RWPE1 (cell line): ENCODE measurements at places on chromosomes 7 and 10.
A peak's percentile ranks its signal among the peaks of the same experiment; 100 is the strongest.

DNA sequence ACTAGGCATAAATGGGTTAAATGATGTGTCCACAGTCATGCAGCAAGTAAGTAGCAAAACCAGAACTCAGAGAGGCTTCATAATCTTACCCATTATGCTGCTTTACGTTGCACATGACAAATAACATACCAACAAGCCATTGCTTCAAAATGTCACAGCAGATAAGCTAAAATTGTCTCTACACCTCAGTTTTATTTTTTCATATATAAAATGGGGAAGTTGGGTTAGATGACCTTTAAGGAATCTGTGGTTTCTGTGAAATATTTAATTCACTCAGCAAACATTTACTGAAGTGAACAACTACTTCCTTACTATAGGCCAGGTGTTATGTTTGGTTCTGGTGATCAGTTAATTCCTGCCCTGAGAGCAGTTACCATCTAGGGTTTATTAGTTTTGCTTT, 2.2 kb upstream of the ASCC1 start:
- DNase-seq: no peak

DNA sequence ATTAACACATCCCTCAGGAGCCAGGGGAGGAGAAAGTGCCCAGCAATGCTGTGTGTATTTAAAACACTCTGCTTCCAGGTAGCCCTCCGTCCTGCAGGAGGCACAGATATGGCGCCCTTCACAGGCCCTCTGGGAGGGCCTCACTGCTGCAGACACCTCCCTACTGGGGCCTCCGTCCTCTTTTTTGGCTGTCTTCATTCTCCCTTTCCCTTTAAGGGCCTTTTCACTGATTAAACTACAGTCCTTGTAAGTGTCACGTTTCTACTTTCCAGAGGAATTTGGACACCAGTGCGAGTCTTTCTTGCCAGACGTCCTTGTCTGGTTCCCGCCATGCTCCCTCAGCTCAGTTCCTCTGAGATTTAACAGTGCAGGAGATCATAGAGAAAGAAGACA, 39.7 kb upstream of the MKRN1 start:
- DNase-seq: no peak

- peak; percentile 53 for DNase-seq
Measured at GRCh38 chr7:7183061-7183837, 905 bp downstream of the C1GALT1 start.

DNA sequence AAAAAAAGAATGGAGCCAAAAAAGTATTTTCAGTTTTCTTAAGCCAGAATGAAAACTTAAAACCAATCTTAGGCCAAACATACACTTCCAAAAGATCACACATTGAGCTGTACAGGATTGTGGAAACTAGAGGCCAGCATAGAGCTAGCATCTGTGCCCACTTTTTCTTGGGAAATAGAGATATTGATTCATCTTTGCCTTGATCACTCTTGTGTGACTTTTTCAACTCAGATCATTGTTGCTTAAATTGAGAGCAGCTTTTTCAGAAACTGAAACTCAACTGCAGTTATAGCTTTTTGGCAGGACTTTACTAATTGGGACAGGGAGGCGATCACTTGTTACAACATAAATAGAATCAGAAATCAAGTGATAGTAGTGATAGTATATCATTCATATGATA, 132.2 kb downstream of the PRKG1 start:
- DNase-seq: no peak

GRCh38 chr10:103232131-103232673, 13.5 kb upstream of the RPEL1 start:
- DNase-seq: no peak

DNA sequence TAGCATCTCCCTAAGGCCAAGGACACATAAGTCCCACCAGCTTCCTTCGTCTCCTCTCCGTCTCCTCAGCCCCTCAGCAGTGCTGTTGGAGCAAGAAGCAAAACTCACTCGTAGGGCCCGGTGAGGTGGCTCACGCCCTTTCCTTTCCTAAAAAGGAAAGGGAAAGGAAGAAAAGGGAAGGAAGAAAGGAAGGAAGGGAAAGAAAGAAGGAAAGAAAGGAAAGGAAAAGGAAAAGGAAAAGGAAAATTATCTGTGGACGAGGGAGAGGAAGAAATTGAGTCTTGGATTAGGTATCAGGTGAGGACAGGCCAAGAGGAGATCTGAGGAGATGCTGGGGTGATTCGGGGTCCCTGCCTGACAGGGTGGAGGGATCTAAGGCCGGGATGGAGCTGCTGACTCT, 3.1 kb upstream of the ZNF316 start:
- no peak for DNase-seq

GRCh38 chr7:141246426-141246825, 172.6 kb downstream of the TMEM178B start:
- no peak for DNase-seq

DNA sequence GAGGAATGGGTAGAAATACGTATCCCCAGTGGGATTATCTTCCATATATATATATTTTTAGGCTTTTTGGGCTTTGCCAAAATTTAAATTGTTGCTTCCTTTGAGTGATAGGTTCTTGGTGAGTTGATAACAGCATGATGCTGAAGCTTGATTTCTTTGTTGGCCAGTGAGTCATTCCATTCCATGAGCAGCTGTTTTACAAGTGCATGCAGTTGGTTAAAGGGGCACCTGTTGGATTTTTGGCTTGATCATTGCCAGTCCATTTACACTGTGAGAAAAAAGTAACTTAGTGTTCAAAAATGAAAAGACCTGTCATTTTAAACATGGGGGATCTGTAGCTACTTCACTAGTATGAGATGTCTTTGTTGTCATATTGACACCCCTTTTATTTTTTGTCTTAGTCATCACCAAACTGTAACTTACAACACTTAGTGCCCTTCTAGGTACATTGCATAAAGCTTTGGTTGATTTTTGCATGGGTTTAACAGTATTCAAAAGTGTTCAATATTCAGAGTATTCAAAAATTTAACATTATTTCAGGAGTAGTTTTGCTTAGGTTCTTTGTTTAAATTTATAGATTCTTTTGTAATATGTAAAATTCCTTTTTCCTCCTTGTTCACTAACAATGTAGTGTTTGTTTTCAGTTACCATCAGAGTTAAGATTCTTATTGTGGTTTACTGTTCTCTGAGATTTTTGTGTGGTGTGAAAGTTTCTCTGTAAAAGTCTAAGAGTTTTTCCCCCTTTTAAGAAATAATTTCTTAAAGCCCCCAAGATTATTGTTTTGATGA, 8.8 kb downstream of the AKAP9 start:
- DNase-seq: no peak

GRCh38 chr7:122256046-122256445, 48.5 kb downstream of the FEZF1 start:
- DNase-seq: no peak

- no peak for DNase-seq
Measured at GRCh38 chr10:95384011-95384704, 93.4 kb upstream of the PDLIM1 start.

DNA sequence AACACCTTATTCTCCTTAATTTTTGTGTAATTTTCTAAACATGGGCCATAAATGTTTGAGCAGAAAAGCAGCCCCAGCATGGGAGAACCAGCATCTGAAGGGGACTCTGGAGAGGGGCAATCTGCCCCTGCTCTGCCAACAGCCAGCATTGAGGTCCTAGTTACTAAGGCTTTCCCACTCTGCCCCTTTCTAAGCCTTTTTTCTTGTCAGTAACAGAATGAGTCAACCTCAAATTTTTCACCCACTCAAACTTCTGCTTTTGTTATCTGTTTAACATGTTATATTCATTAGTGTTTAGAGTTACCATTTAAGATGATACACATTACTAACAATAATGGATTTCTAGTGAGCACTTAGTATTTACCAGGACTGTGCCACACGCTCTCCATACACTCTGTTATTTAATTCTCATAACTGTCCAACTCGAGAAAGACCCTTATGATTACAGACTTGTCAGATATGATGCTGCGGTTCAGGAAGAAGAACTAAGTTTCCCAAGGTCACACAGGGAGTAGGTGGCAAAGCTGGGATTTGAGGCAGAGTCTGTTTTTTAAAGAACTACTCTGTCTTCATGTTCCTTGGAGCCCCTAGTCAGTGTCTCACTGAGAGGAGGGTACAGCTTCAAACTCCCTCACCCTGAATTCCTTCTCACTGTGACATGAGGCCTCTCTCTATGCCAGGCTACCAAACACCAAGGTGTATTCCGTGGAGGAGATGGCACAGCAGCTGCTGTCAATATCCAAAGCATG, 19.9 kb upstream of the GPAM start:
- DNase-seq: no peak

DNA sequence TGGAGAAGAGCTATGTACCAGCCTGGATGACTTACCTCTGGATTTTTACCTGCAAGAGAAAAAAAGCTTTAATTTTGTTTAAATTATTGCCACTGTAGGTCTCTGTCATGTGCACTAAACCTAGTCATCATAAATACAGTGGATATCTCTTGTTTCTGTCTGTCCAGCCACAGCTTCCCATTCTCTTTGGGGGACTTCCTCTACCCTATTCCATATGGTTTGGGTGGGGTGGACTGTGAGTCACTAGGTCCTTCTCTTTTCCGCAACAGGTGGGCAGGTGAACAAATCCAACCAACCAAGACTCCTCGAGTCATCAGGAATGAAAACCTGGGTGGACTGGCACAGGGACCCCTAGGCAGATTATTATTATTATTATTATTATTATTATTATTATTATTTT, 87.3 kb upstream of the CYTH3 start:
- DNase-seq: no peak

DNA sequence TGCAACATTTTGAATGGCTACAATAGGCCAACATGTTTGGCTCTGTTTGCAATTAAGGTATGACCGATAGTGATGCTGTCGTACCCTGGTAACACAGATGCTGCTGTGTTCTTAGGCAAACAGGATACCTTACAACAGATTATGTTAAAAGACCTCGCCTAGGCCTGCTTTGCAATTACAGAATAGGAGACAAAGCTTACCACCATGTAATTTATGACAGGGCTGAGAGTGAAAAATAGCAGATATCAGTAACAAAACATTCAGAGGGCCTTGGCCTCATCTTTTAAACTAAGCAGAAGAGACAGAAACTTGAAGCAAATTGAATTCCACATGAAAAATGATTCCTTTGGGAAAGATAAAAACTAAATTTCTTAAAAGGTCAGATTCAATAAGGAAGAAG, 29.4 kb upstream of the ABLIM1 start:
- no peak for DNase-seq

DNA sequence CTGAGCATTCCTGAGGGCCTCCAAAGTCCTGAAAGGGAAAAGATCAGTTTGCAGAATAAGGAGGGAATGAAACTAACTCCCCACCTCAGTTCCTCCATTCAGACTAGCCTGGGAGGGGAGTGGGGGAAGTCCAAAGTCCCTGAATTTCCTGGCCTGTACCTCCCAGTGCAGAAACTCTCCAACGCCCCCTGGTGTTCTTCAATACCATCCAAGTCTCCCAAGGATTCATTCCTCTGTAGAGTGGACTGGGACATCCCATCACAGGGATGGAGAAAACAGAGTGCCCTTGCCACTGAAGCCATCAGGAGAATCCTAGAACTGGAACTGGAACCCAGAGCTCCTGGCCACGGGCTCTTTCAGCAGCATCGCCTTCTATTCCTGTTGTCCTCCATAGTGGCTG, 1.6 kb upstream of the COL13A1 start:
- DNase-seq: peak; percentile 62

DNA sequence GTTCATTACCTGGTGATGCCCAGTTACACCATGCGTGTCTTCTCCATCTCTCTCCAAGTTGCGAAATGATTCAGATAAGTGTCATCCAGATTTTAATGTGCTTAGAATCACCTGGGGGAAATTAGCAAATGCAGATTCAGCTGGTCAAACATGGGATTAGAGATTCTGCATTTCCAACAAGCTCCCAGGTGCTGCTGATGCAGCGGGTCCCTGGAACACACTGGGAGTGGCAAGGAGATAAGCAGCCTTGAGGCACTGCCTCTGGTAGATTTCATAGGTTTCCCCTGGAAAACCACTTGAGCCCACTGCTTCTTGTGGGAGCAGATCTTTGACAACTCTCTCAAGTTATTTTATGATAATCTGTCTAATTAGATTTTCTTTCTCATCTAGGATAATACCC, 196.0 kb upstream of the C7orf33 start:
- DNase-seq: no peak

DNA sequence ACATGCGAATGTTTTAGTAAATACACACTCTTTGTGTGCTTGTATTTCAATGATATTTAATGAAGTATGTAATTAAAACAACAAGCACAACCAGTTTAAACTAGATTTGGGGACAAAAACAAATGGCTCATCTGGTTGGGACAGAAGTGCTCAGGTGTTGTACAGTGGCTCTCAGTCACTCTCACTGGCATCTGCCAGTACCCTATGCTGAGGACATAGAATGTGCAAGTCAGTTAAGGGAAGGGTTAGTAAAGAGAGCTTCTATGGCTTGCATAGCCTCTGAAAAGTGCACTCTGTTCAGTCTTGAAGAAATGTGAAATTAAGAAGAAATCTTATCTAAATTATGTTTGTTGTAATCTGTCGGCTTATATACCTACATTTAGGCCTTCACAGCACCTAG, 183.0 kb downstream of the LRRC4 start:
- DNase-seq: no peak

DNA sequence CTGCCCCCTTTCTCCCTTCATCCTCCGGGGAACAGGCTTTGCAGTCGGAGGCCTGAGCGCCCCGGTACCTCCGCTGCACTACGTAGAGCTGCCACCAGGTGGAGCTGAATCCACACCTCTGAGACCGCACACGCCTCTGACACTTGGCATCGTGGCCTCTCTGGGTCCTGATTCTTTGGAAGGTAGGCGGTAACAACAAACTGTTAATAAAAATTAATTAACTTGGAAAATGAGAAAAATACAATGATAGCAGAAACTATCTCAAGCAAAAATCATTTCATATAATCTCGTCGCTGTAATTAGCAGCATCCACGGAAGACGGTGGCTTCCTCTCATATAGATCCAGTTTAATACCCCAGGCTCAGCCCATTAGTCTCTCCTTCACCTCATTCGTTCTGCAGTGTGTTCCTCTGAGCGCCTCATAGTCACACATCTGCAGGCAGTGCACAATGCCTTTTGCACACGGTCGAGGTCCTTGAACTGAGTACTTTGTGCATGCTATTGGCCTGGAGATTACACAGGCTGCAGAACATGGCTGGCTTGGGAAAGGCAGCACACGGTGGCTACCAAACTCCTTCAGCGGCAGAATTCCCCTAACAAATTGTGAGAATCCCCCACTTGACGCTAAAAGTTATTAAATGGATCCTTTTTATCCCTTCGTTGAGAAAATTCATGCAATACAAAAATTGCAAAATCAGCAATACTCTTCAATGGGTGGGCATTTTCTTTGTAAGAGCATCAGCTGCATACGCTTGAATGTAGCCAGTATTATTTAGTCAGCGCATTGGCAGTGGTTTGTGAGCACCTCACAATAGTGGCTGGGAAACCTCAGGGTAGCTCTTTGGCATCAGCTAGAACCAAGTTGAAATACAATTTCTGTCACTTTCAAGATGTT, 18.7 kb downstream of the OR9A2 start:
- peak; percentile 59 for DNase-seq

- no peak for DNase-seq
Measured at GRCh38 chr10:50510517-50511473, 113.0 kb downstream of the SGMS1 start.

GRCh38 chr10:95655571-95656290, 780 bp downstream of the ALDH18A1 start:
- DNase-seq: peak; percentile 18

GRCh38 chr7:25381818-25382589, 153.7 kb upstream of the NPVF start:
- no peak for DNase-seq
